ENCODE measurements at places on chromosomes 16 and 17.

- no peak for DNase-seq
Observed at GRCh38 chr17:49466436-49466835, 28.7 kb upstream of the NGFR start.

GRCh38 chr17:75064867-75065561 lies 18.0 kb downstream of the KCTD2 start:
- no peak for DNase-seq

- DNase-seq = no peak
Observed at GRCh38 chr17:78412403-78412802, 34.0 kb downstream of the PGS1 start.

DNA sequence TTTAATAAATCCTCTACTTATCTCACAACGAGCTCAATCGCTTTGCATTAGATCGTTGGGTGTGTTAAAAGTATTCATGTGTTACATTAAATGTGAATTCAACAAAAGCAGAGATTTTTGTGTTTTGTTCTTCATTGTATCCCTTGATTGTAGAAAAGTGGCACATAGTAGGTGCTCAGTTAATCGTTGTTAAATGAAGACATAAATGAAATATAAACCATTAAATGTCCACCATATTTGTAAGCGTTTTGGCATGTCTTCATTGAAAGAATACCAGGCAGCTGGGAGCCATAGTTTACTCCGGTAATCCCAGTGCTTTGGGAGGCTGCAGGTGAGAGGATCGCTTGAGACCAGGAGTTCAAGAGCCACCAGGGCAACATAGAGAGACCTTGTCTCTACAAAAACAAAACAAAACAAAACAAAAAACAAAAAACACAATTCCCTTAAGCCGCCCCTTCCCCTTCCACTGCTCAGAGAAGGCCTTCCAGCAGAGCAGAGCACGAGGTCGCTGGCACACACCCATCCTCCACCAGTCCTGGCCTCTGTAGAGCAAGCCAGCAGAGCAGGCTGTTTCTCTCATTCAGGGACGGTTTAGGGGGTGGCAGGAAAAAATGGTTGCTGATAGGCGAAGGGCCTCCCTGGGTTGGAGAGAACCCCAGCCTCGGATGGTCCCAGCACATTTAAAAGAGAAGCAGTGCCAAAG lies 673 bp upstream of the CHD9 start:
- DNase-seq = no peak

GRCh38 chr17:19579192-19579761 lies 45.6 kb downstream of the SLC47A1 start:
- no peak for DNase-seq

GRCh38 chr16:19771796-19772195 lies 53.7 kb downstream of the IQCK start:
- no peak for DNase-seq

DNA sequence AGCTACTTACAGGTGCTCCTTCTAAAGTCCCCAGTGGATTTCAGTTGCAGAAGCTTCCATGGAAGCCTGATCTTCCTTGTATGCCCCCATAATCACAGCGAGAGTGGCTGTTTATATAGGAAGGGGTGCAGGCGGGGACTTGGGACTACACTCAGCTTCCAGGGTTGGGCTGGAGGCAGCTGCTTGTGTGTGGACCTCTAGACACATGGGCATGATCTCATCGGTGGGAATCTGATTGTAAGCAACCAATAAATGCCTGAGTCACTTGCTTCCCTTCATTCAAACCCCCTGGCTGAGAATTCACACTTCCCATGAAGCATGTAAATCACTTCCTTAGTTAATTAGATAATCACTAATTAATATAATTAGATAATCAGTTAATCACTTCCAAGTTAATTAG lies 1.0 kb upstream of the KRT20 start:
- no peak for DNase-seq

DNA sequence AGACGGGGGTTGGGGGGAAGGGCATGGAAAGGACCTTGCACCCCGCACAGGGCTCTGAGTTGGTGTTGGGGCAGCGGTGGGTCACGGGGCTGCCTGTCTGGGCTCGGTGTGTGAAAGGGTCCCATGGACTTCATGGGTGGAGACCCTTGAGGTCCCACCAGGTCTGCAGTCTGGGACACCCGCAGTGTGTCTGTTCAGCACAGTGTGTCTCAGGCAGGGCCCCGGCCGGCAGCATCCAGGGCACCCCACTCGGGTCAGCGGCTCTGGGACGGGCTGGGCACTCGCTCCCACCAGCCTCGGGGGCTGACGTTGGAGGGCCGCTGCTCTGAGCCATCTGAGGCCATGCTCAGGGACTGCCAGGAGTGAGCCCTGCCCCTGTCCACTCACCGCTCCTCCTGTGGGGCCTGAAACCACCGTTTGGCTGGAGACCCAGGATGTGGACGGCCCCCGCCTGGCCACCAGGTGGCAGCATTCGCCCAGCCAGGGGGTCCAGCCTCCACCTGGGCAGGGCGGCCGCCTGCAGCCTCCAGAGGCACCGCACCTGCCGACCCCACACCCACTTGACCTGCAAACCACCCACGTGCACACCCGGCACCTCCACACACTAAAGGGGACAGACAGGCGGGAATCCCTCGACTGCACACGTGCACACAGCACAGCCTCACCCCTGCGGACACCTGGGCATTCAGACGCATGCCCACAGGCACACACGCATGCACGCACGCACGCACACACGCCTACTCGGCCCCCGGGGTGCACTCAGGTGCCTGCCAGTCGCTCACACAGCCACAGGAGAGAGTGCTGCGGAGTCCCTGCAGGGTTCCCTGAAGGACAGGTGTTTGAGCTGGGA lies 10.1 kb upstream of the ZFPM1 start:
- no peak for DNase-seq

- DNase-seq = no peak
Observed at GRCh38 chr16:49588026-49588425, 214.4 kb downstream of the C16orf78 start.

- DNase-seq = no peak
Observed at GRCh38 chr17:33049781-33050414, 58.3 kb downstream of the SPACA3 start.

DNA sequence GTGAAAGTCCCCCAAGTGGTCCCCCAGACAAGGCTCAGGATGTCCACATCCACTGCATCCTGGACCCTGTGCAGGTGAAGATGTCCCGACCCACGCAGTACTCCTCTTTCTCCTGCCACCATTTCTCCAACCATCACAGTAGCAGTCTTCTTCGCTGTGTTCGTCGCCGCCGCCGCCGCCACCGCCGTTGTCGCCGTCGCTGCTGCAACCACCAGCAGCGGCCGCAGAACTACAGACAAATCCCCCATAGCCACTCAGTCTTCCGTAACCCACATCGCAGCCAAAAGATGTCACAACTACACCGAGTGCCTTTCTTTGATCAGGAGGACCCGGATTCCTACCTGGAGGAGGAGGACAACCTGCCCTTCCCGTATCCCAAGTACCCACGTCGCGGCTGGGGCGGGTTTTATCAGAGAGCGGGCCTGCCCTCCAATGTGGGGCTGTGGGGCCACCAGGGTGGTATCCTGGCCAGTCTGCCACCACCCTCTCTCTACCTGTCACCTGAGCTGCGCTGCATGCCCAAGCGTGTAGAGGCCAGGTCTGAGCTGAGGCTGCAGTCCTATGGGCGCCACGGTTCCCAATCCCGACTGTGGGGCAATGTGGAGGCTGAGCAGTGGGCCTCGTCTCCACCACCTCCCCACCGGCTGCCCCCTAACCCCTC lies 917 bp downstream of the SPEM2 start:
- DNase-seq = no peak

DNA sequence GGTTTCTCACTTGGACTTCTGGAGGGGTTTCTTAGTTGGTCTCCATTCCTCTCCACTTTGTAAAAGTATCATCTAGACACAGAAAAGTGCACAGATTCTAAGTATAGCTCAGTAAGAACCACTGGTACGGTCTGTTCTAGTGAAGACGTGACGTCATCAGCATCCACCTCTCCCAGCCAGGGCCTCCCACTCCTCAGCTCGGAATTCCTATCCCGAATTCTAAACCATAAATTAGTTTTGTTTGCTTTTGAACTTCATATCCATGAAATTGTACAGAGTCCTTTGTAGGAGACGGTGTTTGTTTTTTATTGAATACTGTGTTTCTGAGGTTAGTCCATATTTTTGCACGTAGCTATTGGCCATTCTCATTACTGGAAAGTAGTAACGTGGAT lies 25.5 kb downstream of the FOXK2 start:
- no peak for DNase-seq

DNA sequence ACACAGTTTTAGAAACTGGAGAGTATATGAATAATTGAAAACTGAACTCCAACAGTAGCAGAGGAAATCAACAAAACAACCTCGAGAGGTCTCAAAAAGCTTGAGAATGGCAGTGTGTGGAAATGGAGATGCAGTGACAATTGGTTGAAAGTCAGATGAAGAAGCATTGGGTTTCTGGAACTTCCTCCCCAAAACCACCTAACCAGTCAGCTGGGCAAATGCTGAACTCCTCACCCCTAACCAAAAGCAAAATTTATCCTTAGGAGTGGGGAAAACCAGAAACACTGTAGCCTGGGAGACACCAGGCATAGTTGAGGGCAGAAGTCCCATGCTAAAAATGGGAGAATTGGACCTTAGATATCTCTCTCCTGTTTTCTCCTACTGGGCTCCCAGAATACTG lies 109.9 kb downstream of the TANC2 start:
- no peak for DNase-seq

All from cortex of kidney (tissue), 1 donor.